Naive B cell (primary cell): ENCODE measurements at places on chromosomes 16 and 17.

DNA sequence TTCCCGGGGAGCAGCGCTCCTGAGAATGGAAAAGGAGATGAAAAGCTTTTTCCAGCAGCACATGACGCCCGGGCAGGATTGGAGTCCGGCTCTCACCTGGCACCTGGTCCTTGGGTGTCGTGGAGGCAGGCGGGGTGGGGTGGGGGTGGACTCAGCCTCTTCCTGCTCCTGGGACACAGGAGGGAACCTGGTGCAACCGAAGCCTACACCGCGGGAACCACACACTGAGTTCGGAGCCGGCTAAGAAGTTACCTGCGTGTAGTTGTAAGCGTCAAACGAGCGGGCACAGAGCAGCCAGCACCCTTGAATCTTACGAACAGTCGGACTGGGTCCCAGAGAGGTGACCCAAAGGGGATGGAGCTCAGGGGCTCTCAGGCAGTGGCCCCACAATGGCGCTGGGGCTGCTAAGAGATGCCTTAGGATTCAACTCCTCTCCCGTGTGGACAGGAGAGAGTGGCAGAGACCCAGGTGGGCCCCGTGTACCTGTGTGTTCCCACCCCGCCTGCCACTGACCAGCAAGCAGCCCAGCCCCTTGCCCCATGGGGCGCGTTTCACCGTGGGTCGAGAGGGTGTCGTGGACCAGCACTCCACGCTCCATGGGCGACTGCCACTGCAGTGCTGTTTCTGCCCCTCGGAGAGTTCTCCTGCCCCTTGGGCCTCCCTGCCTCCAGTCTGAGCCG lies 105.8 kb upstream of the METRNL start:
- no peak for DNase-seq
- no peak overlapping the region for H3K27ac ChIP-seq
- H3K4me3 ChIP-seq = no peak overlapping the region
- H3K27me3 ChIP-seq = no peaks in the 10 kb centered on the region
- peaks cover 8% of the 10 kb centered on the region for H3K4me1 ChIP-seq

DNA sequence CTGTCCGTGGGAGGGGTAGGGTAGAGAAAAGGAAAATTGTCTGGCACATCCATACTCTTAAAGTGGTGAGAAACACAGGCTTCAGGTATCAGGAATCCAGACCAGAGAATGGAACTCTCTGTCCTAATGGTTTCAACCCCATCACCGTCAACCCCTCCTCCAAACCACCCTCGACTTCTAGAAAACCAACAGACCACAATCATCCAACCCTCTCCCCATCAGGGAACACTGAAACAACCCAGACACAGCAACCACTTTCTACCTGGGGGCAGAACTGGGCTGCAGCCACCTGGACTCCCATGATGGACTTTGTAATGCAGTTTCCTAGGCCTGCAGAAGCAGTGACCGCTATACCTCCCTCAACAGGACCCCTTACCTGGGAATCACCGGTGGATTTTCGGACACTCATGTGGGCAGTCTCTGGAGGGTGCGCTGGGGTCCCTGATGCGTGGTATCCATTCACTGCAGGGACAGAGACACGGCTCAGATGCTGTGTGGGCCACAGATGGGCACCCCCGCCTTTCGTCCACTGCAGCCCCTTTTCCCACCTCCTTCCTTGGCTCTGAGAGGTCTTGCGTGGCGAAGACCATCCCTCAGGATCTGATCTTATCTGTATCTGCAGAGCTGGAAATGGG lies 64.3 kb upstream of the RCVRN start:
- H3K4me1 ChIP-seq = peaks cover 11% of the 10 kb centered on the region
- no peak for DNase-seq
- H3K27ac ChIP-seq = no peak overlapping the region
- H3K27me3 ChIP-seq = no peaks in the 10 kb centered on the region
- H3K4me3 ChIP-seq = no peak overlapping the region

GRCh38 chr17:77923776-77924513 lies 34.6 kb upstream of the TNRC6C start:
- H3K27me3 ChIP-seq = peaks cover 71% of the 10 kb centered on the region
- H3K4me3 ChIP-seq = no peak overlapping the region
- H3K4me1 ChIP-seq = peaks cover 14% of the 10 kb centered on the region

GRCh38 chr17:9298776-9299295 lies 276.8 kb downstream of the STX8 start:
- H3K27me3 ChIP-seq = no peaks in the 10 kb centered on the region
- H3K27ac ChIP-seq = no peak overlapping the region
- no peaks in the 10 kb centered on the region for H3K36me3 ChIP-seq
- H3K4me3 ChIP-seq = no peak overlapping the region

DNA sequence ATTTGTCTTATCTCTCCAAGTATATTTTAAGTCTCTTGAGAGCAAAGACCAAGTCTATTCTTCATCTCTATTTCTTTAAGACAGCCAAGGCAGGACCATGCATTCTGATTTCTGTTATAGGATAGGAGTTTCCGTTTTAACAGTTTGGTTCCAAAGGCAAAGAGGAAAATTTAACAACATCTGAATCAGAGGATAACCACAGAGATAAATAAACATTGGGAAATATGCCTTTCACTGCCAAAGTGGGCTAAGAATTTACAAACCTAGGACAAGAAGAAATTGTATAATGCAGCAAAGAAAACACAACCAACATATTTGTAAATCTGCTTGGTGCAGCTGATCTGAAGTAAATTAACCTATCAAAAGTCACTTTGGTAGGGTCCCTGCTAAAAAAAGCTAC lies 37.7 kb downstream of the USP32 start:
- no peak overlapping the region for H3K27ac ChIP-seq
- H3K27me3 ChIP-seq = no peaks in the 10 kb centered on the region
- H3K4me1 ChIP-seq = peaks cover 29% of the 10 kb centered on the region
- DNase-seq = no peak
- H3K4me3 ChIP-seq = no peak overlapping the region

- H3K36me3 ChIP-seq = peaks cover 23% of the 10 kb centered on the region
- peaks cover 23% of the 10 kb centered on the region for H3K27me3 ChIP-seq
- H3K27ac ChIP-seq = peak overlapping the region; percentile 37
- H3K4me1 ChIP-seq = peaks cover 7% of the 10 kb centered on the region
- DNase-seq = no peak
Observed at GRCh38 chr17:19321481-19322128, 40.9 kb downstream of the B9D1 start.

GRCh38 chr16:7227229-7227721 lies 105.4 kb upstream of the RBFOX1 start:
- no peaks in the 10 kb centered on the region for H3K36me3 ChIP-seq
- no peak for DNase-seq
- H3K4me3 ChIP-seq = no peak overlapping the region
- H3K27ac ChIP-seq = no peak overlapping the region
- H3K27me3 ChIP-seq = peaks cover 9% of the 10 kb centered on the region
- H3K4me1 ChIP-seq = no peaks in the 10 kb centered on the region

DNA sequence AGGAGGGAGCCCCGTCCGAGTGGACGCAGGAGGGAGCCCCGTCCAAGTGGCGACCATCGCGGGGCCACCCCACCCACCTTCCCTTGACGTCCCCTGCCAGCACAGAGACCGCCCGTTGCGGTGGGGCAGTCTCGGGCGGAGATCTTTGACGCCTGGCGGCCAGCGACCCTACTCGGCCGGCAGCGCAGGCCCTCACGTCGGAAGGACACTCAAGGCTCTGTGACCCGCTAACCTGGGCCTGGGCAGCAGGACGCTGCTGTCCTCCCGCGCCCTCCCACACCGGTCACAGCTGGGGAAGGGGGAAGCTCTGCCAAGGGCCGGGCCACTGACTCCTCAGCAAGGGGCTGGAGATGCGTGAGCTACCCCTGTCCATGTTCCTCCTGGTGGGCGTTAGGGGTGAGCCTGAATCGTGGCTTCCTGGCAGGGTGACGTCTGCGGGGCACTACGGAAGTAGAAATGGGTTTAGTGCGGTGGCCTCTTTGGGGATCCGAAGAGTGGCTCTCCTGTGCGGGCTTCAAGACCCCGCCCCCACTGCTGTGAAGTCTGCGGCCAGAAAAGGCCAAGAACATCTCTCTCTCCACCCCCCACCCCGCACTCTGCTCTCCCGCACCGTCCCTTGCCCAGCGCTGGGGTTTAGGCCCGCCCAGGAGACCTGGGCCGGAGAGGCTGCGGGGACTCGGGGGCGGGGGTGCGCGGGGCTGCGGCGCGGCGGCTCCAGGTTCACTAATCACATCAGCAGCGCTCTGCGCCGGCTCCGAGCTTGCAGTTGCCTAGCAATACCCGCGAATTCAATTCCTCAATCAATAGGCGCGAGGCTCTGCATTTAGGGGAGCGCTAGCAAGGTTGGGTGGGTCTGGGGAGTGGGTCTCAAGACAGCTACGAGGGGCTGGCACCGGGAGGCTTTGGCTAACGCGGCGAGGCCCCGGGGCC lies 5.8 kb downstream of the CBX8 start:
- no peak for DNase-seq
- H3K36me3 ChIP-seq = no peaks in the 10 kb centered on the region
- no peak overlapping the region for H3K27ac ChIP-seq
- H3K27me3 ChIP-seq = peaks cover 60% of the 10 kb centered on the region
- peaks cover 8% of the 10 kb centered on the region for H3K4me1 ChIP-seq
